ENCODE measurements at places on chromosomes 5 and 9.
A peak's percentile ranks its signal among the peaks of the same experiment; 100 is the strongest.

DNA sequence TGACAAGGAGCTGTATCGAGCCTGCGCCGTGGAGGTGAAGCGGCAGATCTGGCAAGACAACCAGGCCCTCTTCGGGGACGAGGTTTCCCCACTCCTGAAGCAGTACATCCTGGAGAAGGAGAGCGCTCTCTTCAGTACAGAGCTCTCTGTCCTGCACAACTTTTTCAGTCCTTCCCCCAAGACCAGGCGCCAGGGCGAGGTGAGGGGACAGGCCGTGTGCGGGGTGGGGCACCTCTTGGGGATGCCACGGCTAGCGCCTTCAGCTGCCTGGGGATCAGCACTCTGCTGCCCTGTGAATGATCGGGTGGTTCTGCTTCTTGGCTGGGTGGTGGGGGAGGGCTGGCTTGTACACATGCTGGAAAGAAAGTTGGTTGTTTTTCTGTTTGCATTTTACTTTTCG lies 1.7 kb downstream of the NELFB start:
- DNase-seq = no peak

GRCh38 chr5:158899792-158900191 lies 199.9 kb downstream of the EBF1 start:
- no peak for DNase-seq

DNA sequence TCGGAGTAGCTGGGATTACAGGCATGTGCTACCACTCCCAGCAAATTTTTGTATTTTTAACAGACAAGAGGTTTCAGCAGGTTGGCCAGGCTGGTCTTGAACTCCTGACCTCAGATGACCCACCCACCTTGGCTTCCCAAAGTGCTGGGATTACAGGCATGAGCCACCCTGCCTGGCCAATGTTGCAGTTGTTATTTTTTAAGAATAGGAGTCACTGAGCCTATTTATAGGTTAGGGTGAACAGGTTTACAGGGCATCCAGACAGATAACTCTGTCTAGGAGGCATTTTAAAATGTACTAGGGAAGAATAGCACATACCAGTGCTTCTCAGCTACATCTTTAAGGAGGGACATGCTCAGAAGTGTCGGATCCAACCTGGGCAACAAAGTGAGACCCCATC lies 60.1 kb upstream of the BNC2 start:
- DNase-seq = no peak

- no peak for DNase-seq
Measured at GRCh38 chr5:6652025-6652424, 18.8 kb downstream of the SRD5A1 start.

- no peak for DNase-seq
Measured at GRCh38 chr5:171207256-171207847, 101.7 kb upstream of the TLX3 start.

DNA sequence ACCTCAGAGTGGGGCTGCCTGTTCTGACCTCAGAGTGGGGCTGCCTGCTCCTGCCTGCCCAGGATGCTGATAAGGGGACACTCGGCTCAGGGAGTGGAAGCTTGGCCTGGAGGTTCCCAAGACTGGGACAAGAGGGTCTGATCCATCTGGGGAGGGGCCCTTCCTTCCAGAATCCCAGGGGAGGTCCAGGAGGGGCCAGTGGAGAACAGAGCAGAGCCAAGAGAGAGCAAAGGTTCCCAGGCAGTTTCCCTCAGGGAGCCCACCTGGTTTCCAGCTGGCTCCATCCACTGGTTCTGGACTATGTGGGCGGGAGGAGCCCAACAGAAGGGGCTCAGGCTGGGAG lies 49.1 kb upstream of the RNU6ATAC start:
- no peak for DNase-seq

GRCh38 chr5:113276001-113276400 lies 158.8 kb downstream of the TSSK1B start:
- DNase-seq = no peak

DNA sequence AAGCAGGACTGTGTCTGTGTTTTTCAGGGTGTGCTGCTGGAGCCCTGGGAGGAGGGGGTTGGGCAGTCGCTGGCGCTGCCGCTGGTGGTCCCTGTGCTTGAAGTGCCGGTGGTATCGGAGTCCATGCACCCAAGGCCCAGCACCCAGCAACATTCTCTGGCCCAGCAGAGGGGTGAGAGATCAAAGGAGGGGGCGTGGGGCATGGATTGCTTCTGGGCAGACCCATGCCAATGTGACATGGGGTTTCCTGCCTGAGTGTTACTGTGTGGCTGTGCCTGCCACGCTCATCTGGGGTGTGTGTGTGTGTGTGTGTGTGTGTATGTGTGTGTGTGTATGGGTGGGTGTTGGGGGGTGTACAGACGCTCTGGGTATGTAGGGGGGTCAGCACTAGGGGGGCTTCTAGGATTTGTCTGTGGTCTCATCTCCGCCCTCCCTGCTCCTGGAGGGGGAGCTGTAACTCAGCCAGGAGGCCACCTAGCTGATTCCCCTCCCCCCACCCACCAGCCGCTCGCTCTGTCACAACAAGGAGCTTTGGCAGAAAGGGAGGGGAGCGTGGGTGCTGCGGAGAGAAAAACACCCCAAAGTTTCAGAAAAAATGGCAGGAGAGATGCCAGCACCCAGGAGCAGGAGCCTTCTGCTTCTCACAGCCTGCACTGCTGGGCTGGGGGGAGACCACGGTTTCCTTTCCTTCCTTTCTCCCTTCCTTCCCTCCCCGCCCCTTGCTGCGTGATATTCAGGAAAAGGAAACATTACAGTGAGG lies 35.9 kb upstream of the HSPA9 start:
- no peak for DNase-seq

DNA sequence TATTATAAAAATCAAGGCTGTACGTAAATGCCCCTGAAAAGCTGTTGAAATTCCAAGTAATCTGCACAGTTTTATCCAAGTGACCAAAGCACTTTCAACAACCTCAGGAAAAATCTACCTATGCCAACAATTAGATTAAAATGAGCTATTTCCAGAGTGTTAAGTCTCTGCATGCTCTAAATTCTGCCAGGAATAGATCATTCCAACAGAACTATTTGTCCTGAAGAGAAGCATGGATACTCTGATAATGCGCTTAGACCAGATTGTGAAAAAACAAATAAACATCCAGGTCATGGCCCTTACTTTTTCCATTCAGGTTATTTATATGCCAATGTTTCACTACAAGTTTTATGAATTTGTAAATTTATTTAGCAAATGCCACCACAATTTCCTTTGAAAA lies 59.1 kb downstream of the PLK2 start:
- DNase-seq = no peak

- no peak for DNase-seq
Measured at GRCh38 chr5:109825450-109825849, 135.7 kb downstream of the MAN2A1 start.

GRCh38 chr5:83590966-83591365 lies 119.4 kb downstream of the VCAN start:
- DNase-seq = no peak

- DNase-seq = no peak
Measured at GRCh38 chr9:76415731-76416130, 21.5 kb upstream of the RFK start.

GRCh38 chr9:108057421-108058134 lies 568.0 kb upstream of the KLF4 start:
- no peak for DNase-seq

GRCh38 chr9:126516936-126517832 lies 96.5 kb upstream of the LMX1B start:
- peak; percentile 20 for DNase-seq

GRCh38 chr9:111839387-111839786 lies 44.6 kb upstream of the SHOC1 start:
- no peak for DNase-seq

DNA sequence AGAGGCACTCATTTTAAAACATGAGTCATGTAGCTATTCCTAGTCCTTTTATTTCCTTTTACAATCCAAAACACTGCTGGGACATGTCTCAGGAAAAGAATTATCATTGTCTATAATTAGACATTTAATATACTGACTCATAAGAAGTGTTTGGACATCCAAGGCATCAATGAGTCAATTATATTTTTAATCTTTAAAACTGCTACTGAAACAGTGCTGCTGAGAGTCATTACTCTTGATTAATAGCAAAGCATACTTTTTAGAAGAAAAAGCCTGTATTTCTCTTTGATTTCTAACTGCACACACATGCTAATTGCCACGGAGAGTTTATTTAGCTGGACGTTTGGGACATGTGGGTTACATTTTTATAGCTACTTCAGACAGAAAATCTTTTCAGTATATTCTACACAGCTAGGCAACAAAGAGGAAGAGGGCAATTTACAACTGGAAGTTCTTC lies 1249.0 kb upstream of the CDH18 start:
- DNase-seq = no peak

DNA sequence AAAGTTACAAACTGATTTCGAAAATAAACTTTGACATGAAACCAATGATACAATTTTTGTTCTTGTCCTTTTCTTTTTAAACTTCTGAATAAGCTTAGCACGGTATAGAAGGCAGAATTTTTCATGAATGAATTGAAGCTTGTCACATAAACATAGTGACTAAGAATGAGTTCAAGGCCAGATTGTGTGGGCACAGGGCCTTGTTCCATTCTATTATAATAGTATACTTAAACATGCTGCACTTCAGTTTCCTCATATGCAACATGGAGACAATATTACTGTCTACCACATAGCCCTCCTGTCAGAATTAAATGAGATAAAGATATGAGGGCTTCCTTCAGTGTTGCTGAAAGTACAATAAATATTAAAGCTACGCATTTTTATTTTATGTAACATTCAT lies 204.2 kb upstream of the HAPLN1 start:
- DNase-seq = no peak

DNA sequence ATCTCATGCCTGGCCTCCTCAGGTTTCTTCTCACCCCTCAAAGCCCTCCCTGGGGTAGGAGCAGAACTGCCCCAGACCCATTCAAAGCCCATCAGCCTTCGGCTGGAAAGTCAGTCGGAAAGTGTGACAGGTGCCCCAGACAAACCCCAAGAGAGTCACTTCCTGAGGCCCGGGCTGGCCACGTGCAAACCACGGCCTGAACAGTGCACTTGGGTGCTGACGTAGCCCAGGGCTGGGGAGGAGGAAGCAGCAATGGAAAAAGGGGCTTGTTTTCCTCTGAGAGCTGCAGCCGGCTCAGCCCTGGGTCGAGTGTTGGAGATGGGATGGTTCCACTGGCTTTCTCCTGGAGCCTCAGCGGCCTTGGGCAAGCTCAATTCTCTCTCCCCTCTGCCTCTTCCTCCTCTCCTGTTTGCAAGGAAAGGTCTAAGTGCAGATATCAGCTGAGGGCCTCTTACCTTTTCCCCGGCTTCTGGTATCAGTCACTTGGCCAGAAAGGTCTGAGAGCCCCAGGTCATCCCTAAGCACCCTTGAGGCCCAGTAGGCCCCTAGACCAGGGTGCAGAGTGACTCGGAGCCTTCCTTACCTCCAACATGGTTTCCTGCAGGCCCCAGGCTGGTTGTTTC lies 5.9 kb upstream of the EGR1 start:
- DNase-seq = peak; percentile 84

DNA sequence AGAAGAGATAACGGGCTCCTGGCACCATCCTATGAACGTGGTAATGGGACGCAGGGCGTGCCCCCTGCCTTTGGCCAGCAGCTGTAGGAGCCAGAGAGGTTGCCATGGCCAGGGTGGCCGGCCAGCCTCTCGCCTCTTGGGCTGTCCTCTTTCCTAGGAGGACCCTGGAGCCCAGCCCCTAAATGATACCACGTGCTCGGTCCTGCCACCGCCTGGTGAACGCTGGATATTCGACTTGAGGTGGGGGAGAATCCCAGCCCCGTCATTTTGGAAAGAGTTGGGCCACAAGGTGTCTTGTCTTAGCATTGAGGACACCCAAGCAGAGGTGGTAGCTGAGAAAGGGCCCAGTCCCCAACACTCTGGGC lies 391 bp upstream of the NRG2 start:
- DNase-seq = peak; percentile 4

GRCh38 chr9:18555105-18555883 lies 81.3 kb downstream of the ADAMTSL1 start:
- no peak for DNase-seq

DNA sequence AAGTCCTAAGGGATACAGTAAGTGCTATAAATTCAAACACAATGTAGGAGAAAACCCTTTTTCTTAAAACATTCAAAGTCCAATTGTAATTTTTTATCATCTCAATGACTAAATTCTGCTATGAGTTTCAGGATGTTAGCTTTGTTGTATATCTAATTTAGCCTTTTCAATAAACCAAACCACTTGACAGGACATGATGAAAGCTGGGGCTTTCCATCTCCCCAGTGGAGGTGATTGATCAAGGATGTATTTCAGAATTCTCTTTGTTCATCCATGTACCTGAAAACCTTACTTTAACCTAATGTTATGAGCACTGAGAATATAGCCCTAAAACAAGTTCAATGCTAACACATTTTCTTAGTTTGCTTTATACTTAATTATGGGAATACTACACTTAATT lies 639.0 kb upstream of the ITGA1 start:
- no peak for DNase-seq

GRCh38 chr5:6553972-6554371 lies 78.9 kb downstream of the NSUN2 start:
- no peak for DNase-seq

GRCh38 chr5:96627792-96628398 lies 34.3 kb upstream of the CAST start:
- DNase-seq = no peak

GRCh38 chr9:109182940-109183798 lies 16.1 kb upstream of the FRRS1L start:
- DNase-seq = no peak

- DNase-seq = no peak
Measured at GRCh38 chr5:173488144-173488543, 128.3 kb downstream of the BOD1 start.

- no peak for DNase-seq
Measured at GRCh38 chr5:157371655-157372471, 88.2 kb upstream of the NIPAL4 start.

GRCh38 chr5:172862165-172862801 lies 28.2 kb downstream of the ERGIC1 start:
- DNase-seq = no peak

DNA sequence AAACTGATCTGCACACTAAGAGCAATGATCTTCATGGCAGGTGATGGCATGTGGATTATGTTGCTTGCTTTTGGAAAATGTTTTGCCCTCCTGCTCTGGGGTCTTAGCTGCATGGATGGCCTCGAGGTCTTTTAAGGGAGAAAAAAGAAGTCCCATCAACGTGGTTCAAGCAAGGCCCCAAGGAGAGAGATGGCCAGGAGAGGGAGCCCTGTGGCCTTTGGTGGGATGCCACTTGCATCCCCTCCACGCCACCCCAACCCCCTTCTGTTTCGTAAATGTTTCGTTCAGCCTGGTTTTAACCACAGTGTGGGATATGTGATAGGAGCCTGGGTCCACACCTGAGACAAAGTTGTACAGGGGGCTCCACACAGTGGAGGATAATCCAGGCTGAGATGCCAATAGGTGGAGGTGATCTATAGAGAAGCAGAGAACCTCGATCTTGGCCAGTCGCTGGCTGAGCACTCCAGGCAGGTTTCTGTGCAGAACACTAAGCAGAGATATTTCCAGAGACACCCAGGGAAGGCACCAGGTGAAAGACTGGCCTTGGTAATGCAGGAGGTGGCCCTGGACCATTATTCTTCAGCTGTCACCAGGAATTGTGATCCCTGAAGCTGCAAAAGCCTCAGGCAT lies 25.8 kb upstream of the FRRS1L start:
- no peak for DNase-seq

- no peak for DNase-seq
Measured at GRCh38 chr5:178387856-178388190, 155.2 kb upstream of the PHYKPL start.

Measured in activated T-cell treated with anti-CD3 and anti-CD28 coated beads for 24 hours (primary cell).